ENCODE measurements at places on chromosomes 7 and 10.

DNA sequence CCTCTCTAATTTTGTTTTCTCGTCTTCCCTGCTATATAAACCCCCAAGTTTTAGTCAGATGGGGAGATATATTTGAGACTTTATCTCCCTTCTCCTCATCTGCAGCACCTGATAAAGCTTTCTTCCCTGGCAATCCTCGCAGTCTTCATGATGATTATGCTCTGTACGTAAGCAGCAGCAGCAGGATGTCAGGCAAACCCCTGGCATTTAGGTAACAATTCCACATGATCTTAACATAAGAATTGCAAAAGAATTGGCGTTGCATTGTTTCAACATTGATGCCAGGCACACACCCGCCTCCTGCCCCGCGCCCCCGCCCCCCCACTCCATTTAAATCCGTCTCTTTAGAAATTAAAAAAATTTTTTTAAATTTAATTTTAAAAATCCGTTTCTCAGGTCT is 6.1 kb downstream of the PKD1L1 start:
- DNase-seq = no peak

DNA sequence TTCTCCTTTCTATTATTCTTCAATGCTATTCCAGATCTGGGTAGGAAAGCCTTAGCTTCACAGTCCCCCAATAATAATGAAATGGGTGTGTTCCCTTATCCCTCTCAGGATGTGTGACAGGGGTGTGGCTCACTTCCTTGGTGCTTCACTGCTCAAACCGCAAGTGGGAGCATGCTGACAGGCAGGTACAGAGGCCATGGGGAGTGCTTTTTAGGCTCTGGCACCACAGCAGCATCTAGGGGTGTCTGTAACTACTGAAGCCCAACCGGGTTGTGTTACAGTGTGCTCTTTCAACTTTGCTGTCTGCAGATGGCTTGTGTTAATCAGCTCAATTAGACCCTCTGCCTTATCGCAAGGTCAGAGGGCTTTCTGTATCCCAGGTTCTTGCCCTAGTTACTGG is 79.4 kb upstream of the CYP2C9 start:
- DNase-seq = no peak

- no peak for DNase-seq
Measured at GRCh38 chr7:4798706-4799235, 23.3 kb downstream of the AP5Z1 start.

- DNase-seq = no peak
Measured at GRCh38 chr7:122485856-122486255, 181.3 kb upstream of the FEZF1 start.

DNA sequence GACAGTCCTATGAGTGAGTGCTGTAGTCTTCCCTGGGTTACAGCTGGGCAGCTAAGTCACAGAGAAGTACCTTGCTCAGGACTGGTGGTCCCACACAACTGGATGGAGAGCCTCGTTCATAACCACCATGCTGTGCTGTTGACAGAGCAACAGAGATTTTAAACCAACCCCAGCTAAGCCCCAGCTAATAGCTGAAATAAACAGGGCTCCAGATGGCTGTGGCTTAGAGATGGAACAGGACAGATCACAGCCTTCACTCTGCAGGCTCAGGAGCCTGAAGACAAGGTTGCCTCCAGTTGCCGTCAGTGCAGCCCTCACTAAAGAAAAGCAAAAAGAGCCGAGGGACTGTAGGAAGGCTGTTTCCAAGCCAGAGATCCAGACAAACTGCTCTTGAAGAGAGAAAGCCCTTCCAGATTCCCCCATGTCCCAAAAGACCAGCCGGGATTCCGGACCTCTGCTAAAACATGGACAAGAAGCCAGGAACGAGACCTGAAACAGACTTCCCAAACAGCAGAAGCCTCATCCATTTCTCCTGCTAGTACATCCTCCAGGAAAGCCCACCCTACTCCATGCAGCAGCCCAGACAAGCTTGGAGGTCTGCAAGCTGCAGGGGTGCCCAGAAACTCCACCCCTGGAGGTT is 4.2 kb downstream of the HTRA1 start:
- DNase-seq = no peak

DNA sequence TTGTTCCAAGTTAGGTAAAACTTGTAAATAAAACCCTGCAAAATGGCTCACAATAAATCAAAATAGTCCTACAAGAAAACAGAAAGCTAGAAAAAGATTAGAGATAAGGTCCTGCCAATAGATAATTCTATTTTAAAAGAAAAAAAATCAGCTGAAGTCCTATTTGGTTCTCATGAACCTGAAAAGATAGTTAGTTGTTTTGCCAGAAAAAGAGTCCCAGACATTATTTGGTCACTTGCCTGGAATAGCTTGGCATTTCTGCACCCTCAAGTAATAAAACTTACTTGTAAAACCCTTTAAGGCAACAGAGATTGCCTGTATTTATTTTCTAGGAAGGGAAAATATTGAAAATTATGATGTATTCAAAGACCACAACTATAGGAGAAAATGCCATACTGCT is 47.7 kb downstream of the LRRN3 start:
- DNase-seq = no peak

DNA sequence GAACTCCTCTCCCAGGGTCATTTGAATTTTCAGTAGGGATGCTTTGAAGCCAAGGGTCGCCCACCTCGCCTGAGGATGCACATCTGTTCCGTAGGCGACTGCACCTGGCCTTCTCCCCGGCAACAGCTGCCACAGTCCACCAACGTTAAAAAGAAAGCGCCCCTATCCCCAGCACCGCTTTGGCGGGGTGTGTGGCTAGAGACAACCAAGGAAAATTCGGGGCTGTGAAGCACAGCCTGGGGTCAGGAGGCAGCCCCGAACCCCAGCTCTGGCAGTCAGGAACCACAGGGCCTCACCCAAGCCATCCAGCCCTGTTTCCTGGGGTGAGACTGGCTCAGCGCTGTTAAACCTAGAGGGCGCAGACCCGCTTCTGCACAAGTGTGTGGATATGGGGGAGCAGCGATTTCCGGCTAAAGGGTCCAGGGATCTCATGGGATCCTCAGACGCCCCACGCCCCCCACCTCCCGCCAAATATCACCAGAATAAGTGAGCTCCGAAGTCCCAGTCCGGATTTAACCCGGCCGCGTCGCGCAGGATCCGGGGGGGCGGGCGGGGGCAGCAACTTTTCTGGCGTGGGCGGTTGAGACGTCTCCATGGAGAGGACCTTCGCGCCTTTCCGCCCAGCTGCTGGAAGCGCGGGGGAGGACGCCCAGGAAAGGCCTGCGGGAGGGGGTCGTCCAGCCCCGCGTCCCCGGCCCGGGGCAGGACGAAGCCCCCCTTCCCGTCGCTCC is 822 bp downstream of the ZC3HAV1L start:
- no peak for DNase-seq

DNA sequence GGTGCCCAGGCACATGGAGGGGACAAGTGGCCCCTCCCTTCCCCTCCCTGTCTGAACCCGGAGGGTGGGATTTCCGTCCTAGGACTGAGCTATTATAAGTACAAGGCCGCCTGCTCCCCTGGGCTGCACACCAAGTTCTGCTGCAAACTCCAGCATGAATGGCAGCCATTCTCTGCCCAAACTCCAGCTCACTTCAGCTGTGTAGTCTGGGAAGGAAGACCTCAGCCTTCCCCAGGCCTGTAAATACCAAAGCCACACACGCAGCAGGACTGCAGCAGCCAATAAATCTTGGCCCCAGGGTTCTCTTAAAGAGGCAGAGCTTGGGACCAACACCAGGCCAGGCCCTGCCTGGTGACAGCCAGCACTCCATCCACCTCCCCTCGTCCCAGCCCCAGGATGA is 291.3 kb upstream of the ZMIZ1 start:
- DNase-seq = no peak

DNA sequence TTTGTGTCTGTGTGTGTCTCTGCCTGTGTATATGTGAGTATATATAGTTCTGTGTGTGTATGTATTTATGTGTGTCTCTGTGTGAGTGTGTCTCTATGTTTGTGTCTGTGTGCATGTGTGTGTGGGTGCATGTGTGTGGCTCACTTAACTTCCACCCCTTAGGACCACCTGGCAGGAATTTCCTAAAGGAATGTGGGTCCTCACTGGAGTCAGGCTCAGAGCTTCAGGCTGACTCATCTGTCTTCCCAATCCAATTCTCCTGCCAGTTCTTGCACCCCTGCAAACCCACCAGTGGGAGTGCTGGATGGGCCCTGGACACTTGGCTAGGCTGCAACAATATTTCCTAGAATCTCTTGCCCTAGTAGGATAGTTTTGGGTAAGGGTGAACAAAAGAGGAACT is 70.2 kb upstream of the GRB10 start:
- DNase-seq = no peak

- no peak for DNase-seq
Measured at GRCh38 chr10:79947083-79947415, 1.9 kb downstream of the SFTPD start.

DNA sequence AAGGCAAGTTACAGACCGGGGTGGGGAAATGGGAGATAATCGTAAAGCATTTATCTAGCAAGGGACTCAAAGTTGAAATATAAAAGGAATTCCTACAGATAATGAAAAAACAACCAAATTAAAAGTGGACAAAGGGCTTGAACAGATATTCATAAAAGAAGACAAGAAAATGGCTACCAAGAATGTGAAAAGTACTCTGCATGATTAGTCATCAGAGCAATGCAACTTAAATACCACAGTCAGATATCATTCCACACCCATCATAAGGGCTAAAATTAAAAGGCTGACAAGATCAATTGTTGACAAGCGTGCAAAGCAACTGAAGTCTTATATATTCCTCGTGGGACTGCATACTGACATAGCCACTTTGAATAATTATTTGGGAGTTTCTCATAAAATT is 124.6 kb upstream of the RSU1 start:
- DNase-seq = no peak

DNA sequence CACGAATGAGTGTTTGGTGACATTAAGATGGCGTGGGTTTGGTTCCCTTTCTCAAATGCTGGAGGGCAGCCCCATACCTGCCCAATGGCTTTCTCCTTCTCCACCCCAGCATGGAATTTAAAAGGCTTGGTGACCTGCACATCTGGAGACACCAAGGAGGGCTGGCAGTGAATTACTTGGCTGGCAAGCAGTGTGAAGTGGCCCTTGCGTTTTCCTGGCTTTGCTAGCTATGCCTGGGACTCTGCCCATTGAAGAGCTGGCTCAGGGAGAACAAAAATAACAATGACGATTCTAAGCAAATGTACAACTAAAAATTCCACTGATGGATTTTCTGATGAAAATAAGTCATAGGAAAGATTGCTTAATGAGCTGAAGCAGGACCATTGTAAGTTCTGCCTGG is 203.7 kb downstream of the CYP26A1 start:
- DNase-seq = no peak

GRCh38 chr7:157867685-157868305 is 531.0 kb downstream of the DNAJB6 start:
- DNase-seq = no peak

DNA sequence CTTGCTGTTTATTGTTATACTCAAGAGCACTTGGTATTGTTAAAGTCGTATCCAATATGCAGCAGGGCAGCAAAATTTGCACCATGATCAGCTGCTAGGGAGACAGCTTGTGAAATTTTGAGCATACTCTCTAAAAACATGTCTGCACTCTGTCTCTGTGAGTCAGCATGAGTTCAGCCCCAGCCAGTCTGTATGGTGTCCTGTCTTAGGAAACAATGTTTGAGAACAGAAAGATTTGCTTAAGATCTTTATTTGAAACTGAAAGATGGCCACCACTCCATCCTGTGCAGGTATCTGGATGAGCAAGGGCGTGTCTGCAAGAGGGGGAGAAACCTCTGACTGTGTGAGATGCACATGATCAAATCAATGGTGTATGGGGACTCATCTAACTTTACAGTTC is 97.1 kb downstream of the GNAI1 start:
- DNase-seq = no peak

DNA sequence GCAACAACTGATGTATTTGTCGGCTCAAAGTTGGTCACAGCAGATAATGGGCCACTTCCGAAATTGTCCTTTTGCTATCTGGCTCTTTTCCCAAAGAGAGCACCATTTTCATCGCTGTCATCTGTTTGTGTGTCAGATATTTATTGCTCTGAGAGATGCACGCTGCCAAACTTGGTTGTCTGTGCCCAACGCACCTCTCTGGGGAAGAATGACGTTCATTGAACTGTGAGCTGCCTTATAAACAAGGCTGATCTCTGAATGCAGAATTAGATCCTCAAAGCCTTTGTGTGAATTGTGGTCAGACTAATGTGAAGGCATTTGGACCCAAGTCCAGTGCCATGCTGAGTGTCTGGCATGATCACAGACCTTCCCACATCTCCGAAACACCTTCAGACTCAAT is 174.7 kb upstream of the LYZL1 start:
- DNase-seq = no peak

All from ecto neural progenitor cell (in vitro differentiated cells).